ENCODE measurements at places on chromosomes 2 and 18.
A peak's percentile ranks its signal among the peaks of the same experiment; 100 is the strongest.

DNA sequence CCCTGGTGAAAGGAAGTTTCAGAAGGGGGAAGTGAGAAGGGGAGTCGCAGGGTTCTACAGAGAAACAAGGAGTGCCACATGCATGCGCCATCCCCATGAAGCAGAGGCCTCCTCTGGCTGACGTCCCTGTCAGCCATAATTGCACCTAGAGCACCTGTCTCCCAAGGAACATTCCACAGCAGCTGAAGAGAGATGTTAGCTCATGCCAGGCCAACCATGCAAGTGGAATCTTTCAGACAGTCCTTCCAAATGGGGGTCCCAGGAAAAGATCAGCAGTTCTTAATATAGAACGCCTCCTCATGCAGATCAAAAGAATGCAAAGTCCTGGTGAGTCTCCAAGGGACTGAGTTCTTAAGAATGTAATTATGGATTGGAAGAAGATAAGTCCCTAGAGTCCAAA is 29.6 kb downstream of the MRO start:
- no peak overlapping the region for H3K4me3 ChIP-seq
- H3K27me3 ChIP-seq, result peaks cover 3% of the 10 kb centered on the region
- no peaks in the 10 kb centered on the region for H3K36me3 ChIP-seq
- no peak for DNase-seq
- no peak overlapping the region for H3K27ac ChIP-seq

DNA sequence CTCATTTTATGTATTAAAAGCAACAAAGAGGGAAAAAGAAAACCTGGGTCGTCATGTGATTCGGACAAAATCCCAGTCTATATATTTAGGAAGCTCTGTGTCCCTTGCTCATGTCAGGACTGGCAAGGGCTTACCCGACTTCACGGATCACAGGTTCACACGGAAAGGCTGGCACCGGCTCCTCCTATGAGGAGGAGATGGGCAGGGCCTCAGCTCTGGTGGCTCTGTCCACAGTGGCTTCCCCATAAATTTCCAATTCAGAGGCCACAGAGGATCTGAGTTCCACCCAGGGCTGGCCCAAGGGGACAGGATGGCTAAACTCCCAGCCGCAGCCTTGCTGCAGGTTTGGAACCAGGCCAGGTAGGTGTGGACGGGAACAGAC is 186.8 kb downstream of the BCL2 start:
- no peak overlapping the region for H3K27ac ChIP-seq
- 0 out of 2 replicates have a peak, but pooled peaks cover 1% of the 10 kb centered on the region for H3K4me1 ChIP-seq
- H3K4me3 ChIP-seq, result no peak overlapping the region
- no peak for DNase-seq

GRCh38 chr2:21332993-21333625 is 209.3 kb downstream of the TDRD15 start:
- no peaks in the 10 kb centered on the region for H3K27me3 ChIP-seq
- DNase-seq, result no peak
- no peaks in the 10 kb centered on the region for H3K36me3 ChIP-seq
- H3K4me1 ChIP-seq, result no peaks in the 10 kb centered on the region

GRCh38 chr18:58882044-58882443 is 17.4 kb downstream of the ZNF532 start:
- H3K4me3 ChIP-seq, result no peak overlapping the region
- H3K4me1 ChIP-seq, result peaks cover 36% of the 10 kb centered on the region
- peak; percentile 59 for DNase-seq
- peak overlapping the region; percentile 67 for H3K27ac ChIP-seq

GRCh38 chr18:69674966-69675365 is 272.7 kb downstream of the CD226 start:
- no peak overlapping the region for H3K27ac ChIP-seq
- H3K27me3 ChIP-seq, result no peaks in the 10 kb centered on the region
- DNase-seq, result no peak
- H3K4me3 ChIP-seq, result no peak overlapping the region
- no peaks in the 10 kb centered on the region for H3K36me3 ChIP-seq

GRCh38 chr2:128490881-128491691 is 172.4 kb upstream of the HS6ST1 start:
- H3K4me1 ChIP-seq, result no peaks in the 10 kb centered on the region
- H3K27me3 ChIP-seq, result no peaks in the 10 kb centered on the region
- H3K27ac ChIP-seq, result no peak overlapping the region
- no peaks in the 10 kb centered on the region for H3K36me3 ChIP-seq

DNA sequence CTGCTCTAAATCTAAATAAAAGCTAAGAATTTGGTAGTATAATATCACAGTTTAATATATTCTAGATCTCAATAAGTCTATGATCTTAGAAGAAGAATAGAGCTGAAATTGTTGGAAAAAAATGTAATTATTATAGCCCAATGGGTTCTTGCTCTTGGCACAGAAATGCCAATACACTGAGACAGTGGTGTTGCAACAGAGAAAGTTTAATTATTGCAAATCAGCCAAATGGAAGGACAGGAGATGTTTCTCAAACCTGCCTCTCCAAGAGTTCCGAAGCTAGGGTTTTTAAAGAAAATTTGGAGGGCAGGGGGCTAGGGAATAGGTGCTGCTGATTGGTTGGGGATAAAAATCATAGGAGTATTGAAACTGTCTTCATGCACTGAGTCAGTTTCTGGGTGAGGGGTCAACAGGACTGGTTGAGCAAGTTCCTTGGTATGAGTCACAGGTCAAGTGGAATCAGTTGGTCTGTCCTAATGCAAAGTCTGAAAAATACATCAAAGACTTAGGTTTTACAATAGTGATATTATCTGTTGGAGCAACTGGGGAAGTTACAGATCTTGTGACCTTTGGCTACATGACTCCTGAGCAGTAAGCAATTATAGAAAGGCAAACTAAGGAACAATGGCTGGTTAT is 228.6 kb downstream of the CD226 start:
- H3K36me3 ChIP-seq, result no peaks in the 10 kb centered on the region
- DNase-seq, result no peak
- H3K27me3 ChIP-seq, result no peaks in the 10 kb centered on the region

DNA sequence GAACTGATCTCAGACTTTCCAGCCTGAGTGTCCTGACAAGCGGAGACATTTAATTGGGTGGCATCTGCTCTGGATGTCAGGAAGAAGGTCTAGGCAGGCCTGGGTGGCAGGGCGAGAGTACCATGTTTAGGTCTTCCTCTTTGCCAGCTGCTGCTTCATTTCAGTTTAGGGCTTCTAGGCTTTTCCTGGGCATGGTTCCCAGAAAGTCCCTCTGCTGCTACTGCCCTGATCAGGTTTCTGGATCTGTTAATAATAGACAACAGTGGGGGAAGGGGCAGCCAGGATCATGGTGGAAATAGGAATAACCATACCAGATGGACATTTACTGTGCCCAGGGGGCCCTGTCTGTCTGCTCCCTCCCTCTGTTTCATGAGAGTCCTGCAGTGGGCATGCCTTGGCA is 2.3 kb upstream of the PLCD4 start:
- peaks cover 18% of the 10 kb centered on the region for H3K4me1 ChIP-seq
- no peaks in the 10 kb centered on the region for H3K36me3 ChIP-seq
- H3K27ac ChIP-seq, result no peak overlapping the region
- peak; percentile 26 for DNase-seq
- H3K27me3 ChIP-seq, result no peaks in the 10 kb centered on the region
